ENCODE measurements at places on chromosomes 16 and 17.

- no peak for DNase-seq
Observed at GRCh38 chr17:71467719-71468118, 653.1 kb upstream of the SOX9 start.

DNA sequence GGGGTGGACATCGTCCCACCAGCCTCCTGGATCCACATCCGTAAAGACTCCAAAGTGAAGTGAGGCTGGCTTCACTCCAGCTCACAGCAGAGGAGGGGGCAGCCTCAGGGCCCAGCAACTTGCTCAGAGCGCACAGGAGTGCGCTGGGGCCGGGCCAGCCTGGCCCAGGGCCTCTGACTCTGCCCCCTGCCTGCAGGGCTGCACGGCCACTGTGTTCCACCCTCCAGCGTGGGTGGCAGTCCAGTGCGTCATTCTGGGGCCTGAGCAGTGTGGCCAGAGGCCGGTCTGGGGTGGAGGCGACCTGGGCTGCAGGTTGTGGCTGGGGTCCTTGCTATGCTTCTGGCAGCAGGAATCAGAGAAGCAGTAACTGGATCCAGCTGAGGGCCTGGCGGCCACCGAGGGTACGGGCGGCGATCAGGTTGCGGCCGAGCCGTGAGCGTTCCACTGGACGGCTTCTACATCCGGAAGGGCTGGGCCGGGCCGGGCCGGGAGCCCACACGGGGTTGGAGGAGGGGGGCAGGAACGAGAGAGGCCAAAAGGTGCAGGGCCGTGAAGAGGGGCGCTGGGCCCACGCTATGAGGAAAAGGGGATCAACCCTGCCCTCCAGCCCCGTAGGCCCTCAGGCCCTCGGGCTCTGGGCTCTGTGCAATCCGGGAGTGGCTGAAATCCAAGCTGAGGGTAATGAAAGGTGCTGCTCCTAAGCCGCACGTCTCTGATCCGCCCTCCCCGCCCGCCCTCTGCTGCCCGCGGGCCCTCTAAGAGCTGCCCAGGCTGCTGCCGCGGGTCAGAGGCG is at the start of gene FSCN2:
Gene FSCN2 (plus strand): TSS at position 787 of the 793 bp plus-strand sequence. CDS start 155 bp downstream, outside the sequence.
- DNase-seq, result no peak

GRCh38 chr16:84199861-84200260 is 8.9 kb downstream of the ADAD2 start:
- DNase-seq, result no peak

GRCh38 chr16:69131167-69131838 is 1.1 kb downstream of the CHTF8 start:
- no peak for DNase-seq

- DNase-seq, result no peak
Observed at GRCh38 chr17:43352579-43353331, 46.0 kb upstream of the ARL4D start.

Measured in activated CD4-positive, alpha-beta T cell treated with anti-CD3 and anti-CD28 coated beads, Interleukin-2, amount 50 U/mL, for 1 hour (primary cell).